ENCODE measurements at places on chromosomes 4 and X.

GRCh38 chrX:80648023-80648422 lies 161.7 kb downstream of the BRWD3 start:
- no peak for DNase-seq

DNA sequence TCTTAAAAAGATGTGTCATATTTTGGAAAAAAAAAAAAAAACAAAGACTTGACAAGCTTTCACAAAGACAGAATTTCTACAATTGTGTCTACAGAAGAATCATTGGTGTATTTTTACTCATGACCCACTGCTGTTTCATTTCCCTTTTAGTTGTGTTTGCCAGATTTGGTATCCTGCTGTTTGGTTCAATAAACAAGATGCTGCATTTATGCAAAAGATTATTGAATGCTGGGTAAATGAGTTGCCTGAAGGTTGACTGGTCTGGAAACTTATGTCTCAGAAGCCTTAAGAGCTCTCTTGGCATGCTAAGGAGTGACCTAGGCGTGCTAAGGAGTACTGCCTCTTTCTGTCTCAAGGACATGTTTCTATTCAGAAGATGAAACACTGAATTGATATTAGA lies 64.9 kb upstream of the NPY2R start:
- no peak for DNase-seq

DNA sequence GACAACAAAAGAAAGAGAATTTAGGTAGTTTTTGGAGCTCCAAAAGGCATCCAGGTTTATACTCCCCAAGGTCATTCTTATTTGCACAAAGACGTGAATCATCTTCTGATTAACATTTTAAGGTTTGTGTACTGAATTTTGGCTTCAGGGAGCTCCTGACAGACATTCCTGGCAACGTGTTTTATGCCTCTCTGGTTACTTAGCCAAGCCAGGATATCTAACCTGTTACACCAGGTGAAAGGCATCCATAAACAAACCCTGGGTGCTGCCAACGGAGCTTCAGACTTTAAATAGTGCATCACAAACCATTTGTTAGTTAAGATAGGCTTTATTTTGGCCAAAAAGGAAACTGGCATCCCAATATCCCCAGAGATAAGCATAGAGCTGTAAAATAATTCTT lies 997.3 kb downstream of the ARAP2 start:
- no peak for DNase-seq

GRCh38 chr4:6616087-6616995 lies 24.1 kb upstream of the MRFAP1 start:
- no peak for DNase-seq

- DNase-seq, result no peak
Observed at GRCh38 chr4:2241003-2241402, 918 bp downstream of the HAUS3 start.

GRCh38 chr4:128565565-128566186 lies 243.8 kb upstream of the JADE1 start:
- no peak for DNase-seq

- no peak for DNase-seq
Observed at GRCh38 chrX:29627833-29628232, 587.5 kb upstream of the MAGEB2 start.

- no peak for DNase-seq
Observed at GRCh38 chr4:121340247-121340646, 40.6 kb downstream of the QRFPR start.

DNA sequence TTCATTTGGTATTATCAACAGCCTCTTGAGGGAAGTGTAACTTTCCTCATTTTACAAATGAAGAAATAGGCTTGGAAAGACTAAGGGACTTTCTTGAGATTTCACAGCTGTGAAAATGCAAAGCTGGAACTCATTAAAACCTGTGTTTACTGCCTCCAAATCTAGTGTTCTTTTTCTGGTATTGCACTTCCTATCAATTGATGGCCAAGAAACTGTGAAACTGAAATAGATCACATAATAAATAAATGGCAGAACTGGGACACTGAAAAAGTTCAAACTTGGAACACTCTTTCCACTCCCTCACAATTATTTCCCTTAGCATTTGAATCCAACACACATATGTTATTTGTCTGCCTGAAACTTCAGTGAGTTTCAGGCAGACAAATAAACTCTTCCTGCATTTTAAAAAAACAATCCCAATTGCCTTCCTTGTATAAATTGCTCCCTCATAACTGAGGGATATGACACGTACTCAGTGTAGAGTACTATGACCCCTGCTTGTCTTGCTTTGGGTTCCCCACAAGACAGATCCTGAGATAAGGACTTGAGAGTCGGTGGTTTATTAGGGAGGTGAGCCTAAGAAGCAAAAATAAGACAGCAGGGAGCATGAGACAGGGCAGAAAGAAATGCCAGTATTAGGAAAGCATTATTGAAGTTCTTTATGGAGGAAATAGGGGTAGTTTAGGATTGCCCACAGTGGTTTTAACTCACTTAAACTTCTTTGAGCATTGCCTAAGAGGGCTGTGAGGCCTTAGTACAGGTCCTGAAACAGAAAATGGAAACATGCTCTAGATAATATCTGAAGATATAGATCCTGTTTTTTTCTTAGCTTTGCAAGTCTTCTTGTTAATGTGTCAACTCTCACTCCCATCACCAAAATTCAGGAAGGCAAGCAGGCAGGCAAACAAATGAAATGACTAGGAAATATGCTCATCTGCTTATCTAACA lies 33.9 kb downstream of the RTL3 start:
- DNase-seq, result no peak

GRCh38 chrX:129823522-129823921 lies 20.2 kb downstream of the ZDHHC9 start:
- DNase-seq, result no peak

GRCh38 chr4:168163106-168163505 lies 70.8 kb downstream of the ANXA10 start:
- DNase-seq, result no peak

DNA sequence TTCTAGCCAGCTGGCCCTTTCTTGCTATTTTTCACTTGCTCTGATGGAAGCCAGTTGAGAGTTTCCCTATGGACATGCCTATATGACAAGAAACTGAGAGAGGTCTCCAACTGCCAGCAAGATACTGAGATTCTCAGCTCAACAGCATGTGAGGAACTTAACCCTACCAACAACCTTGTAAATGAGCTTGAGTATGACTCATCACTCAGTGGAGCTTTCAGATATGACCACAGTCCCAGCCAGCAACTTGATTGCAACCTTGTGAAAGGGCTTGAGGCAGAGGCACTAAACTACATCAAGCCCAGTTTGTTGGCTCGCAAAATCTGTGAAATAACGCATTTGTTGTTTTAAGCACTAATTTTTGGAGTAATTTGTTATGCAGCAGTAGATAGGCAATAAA lies 175.8 kb downstream of the COMMD8 start:
- DNase-seq, result no peak

DNA sequence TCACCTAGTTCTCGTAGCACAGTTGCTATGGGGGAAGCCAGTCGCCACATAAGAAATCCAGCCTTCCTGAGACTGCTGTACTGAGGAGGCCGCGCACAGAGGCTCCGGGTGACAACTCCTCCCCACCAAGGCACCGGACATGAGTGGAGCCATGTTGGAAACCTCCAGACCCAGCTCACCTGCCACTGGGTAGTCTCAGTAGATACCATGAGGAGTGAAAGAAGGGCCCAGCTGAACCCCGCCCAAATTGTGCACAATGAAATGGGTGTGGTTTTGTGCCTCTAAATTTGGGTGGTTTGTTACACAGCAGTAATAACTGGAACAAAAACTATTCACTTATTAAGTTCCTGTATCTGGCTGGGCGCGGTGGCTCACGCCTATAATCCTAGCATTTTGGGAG lies 198.7 kb downstream of the BCOR start:
- no peak for DNase-seq
